Cerebellum (tissue), 4 donors: ENCODE measurements at places on chromosomes 16 and 17. TPM values are rescaled to one million over a fixed set of nuclear protein-coding genes. Genes with fewer than 3 reads are reported as not detected.

The ADAM11 gene
- 8.0 TPM for total RNA-seq

The ACBD4 gene
- total RNA-seq, result 1.9 TPM

The ITGB3 gene
- total RNA-seq, result 1.6 TPM

The DHRS7C gene
- not detected for total RNA-seq

The UBTF gene
- total RNA-seq, result 59.0 TPM

The SPATA22 gene
- 0.64 TPM for total RNA-seq

The PDF gene
- 7.7 TPM for total RNA-seq

The PIPOX gene
- 6.4 TPM for total RNA-seq

The PRKCB gene
- total RNA-seq, result 109 TPM

The ICAM2 gene
- 6.3 TPM for total RNA-seq

The HNF1B gene
- not detected for total RNA-seq

The INCA1 gene
- 0.27 TPM for total RNA-seq

The PLA2G15 gene
- 13.2 TPM for total RNA-seq

The RNF112 gene
- 16.9 TPM for total RNA-seq

The XYLT2 gene
- 17.8 TPM for total RNA-seq

The C17orf50 gene
- not detected for total RNA-seq

The RBFOX1 gene
- total RNA-seq, result 27.6 TPM

The CORO7 gene
- 27.4 TPM for total RNA-seq

The SCNN1B gene
- not detected for total RNA-seq
